ENCODE measurements at places on chromosomes 7 and 10.

- no peak for DNase-seq
These were observed 170.0 kb downstream of the PTPN20 start for GRCh38 chr10:47081264-47081663.

GRCh38 chr7:133886797-133887196 lies 240.3 kb upstream of the LRGUK start:
- DNase-seq = no peak

- no peak for DNase-seq
These were observed 34.7 kb upstream of the NFE2L3 start for GRCh38 chr7:26117142-26117807.

- no peak for DNase-seq
These were observed 577 bp upstream of the DDX21 start for GRCh38 chr10:68955355-68955831.

DNA sequence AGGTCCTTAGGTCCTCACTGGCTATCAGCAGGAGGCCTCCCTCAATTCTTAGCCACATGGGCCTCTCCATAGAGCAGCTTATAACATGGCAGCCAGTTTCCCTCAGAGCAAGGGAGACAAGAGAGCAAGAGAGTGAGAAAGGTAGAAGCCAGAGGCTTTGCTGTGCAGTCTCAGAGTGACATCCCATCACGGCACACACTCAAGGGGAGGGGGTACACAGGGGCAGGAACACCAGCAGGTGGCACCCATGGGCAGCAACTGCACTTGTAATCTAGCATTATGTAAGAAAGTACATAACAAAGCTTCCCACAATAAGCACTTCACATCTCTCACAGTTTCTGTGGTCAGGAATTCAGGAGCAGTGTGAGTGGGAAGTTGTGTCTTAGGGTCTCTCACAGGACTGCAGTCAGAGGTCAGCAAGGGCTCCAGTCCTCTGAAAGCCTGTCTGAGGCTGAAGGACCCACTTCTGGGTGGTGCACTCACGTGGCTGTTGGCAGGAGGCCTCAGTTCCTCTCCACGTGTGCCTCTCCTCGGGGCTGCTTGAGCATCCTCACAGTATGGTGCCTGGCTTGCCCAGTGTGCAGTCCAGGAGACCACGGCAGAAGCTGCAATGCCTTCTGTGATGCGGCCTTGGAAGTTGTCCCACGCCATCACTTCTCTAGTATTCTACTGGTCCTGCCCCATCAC lies 159.4 kb downstream of the OAT start:
- no peak for DNase-seq

GRCh38 chr7:109836016-109836415 lies 1254.9 kb upstream of the LRRN3 start:
- DNase-seq = no peak

DNA sequence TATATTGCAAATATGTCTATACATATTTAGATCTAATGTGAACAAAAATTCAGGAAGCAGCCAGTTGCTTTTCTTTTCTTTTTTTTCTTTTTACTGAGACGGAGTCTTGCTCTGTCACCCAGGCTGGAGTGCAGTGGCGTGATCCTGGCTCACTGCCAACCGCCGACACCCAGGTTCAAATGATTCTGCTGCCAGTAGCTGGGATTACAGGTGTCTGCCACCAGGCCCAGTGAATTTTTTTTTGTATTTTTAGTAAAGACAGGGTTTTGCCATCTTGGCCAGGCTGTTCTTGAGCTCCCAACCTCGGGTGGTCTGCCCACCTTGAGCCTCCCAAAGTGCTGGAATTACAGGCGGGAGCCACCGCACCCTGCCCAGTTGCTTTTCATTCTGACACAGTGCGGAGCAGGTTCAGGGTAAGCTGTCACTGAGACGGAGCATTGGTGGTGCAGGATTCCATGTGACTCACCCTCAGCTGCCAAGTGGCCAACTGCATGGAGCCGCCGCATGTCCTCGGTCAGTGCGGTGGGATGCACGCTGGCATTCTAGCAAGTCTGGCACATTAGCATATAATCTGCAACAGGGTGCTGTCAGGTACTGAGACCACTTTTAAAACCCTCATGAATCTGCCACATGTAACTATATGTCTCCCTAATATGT lies 362.7 kb downstream of the DNAJB6 start:
- no peak for DNase-seq

GRCh38 chr10:45429790-45430189 lies 55.8 kb downstream of the ALOX5 start:
- DNase-seq = no peak

DNA sequence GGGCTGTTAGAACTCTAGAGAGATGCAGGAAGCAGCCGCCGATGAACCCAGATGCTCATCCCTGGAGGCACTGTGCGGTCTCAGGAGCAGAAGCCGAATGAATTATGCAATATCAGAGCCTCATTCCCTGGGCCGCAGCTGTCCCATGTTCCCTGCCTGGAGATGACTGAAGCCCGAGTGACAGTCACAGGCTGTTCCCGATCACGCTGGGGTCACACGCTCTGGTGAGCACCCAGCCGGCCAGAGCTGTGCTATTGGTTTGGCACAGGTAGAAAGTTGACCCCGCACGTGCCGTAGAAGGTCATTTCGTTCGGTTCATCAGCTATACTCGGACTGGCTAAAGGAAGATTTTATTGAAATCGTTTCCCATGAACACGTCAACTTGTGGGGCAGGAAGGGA lies 140.5 kb upstream of the SH2B2 start:
- no peak for DNase-seq

GRCh38 chr10:116866066-116866465 lies 16.8 kb downstream of the ENO4 start:
- no peak for DNase-seq

GRCh38 chr10:20891338-20891714 lies 5.8 kb downstream of the NEBL start:
- peak; percentile 43 for DNase-seq

DNA sequence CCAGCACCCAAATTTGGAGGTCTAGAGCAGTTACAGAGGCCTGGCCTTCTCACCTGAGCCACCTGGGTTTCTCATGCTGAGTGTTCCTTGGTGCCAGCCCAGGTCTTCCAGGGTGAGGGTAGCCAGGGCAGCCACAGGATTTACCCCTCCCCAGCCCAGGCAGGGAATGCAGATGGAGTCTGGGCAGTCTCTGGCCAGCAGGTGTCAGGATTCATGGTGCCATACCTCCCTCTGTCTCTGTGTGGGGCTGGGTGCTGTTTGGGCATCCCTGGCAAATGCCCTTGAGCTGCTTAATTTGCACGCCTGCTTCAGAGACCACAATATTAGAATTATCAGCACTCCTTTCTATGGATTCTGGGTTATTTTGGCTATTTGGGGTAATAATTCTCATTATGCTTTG lies 246.7 kb downstream of the GFRA1 start:
- no peak for DNase-seq

DNA sequence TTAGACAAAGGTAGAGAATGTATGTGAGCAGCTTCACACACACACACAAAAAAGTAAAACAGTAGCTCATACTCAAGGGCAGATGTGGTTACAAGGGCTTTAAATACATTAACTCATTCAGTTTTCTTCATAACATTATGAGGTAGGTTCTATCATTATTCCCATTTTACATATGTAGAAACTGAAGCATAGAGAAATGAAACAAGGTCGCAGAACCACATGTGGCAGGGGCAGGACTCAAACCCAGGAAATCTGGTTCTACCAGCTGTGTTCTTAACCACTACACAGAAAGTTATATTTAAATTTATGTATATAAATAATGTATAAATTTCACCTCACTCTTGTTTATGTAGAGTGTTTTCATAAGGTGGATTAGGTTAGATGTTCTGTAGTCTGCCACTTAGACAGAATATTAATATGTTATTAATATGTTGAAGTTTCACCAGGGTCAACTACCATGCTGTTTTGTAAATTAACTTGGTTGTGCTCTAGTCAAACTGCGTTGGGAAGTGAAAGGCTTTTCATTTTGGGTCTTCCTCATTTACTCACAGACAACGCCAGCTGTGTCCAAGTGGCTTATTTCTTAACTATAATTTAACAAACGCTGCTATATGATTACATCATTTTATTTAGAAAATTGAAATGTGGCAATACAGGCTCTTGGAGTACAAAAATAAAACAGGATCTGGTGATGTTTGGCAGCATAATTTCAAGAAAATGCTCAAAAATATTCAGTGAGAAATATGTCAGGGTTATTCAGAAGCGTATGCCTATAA lies 138.4 kb downstream of the MDFIC start:
- no peak for DNase-seq

DNA sequence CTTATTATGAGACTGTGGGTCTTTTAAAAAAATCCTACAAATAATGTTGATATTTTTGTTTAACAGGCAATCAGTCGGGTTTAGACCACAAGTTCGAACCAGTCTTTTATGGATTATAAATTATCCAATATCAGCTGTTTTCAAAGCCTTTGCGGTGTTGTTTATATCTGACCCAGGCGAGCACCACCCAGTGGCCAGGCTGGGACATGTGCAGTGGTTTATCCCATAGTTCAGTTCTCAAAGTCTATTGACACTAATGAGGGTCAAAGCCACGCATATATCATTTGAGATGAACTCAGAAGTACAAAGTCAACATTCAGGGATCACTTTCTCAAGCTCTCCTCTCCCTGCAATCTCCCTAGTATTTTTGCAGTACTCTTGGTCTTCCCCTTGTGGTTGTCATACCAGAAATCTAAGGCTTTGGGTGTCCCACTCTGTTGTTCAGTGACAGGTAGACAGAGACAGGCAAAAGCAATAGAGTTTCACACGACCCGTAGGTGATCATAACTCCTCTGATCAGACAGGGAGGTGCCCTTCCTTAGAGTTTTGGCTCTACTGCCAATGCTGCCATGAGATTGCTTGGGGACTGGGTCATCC lies 117.4 kb upstream of the POM121L12 start:
- peak; percentile 32 for DNase-seq

GRCh38 chr10:126955934-126956711 lies 50.9 kb downstream of the DOCK1 start:
- no peak for DNase-seq

All from kidney tubule cell (primary cell).